ENCODE measurements at places on chromosomes 16 and 17.

GRCh38 chr16:17313085-17313611, 157.6 kb downstream of the XYLT1 start:
- DNase-seq = no peak

DNA sequence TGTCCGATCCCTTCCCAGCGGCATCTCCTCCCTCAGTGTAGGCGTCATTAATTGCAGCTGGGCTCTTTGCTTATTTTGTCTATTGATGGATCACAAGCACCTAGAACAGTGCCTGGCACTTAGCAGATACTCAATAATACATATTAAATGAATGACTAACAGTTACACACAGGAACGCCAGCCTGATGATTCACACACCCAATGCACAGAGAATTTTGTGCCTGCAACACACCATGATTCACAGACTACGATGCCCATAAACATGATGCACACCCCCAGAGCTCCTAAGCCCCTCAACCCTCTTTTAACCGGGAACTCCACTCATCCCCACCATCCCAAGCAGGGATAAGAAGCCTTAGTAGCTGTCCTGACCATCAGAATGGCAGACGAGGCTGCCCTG, 66.6 kb upstream of the TMEM97 start:
- no peak for DNase-seq

DNA sequence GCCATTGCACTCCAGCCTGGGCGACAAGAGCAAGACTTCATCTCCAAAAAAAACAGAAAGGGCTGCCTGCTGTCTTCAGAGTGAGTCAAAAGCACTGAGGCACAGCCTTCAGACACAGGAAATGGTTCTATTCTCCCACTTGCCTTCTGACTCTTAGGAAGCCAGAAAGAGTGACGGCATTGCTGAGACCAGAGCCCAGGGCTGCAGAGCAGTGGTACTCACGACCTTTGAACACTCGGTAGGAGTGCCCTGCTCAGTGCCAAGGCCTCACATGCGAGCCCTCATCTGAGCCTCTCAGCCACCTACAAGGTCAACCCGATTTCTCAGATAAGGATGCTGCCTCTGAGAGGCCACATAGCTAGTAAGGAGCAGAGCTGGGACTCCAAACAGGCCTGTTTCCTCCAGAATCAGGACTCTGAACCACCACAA, 3.5 kb upstream of the ITGAE start:
- no peak for DNase-seq

- DNase-seq = no peak
These were observed 17.5 kb upstream of the FBXO47 start for GRCh38 chr17:38984666-38985065.

DNA sequence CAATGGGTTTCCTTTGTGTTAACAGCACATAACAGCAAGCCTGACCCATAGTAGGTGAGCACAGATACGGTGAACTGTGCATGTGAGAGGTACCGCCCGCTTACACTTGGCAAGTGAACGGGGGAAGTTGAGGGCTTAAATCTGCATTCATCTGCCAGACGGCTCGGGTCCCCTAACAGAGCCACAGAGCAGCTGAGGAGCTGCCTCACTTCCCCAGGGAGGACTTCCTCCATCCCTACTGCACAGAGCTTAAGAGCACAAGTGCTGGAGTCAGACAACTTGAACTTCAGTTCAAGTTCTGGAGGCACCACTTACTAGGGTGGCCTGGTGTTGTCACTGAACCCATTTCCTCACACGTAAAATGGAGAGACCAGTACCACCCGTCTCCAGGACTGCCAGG, 13.4 kb downstream of the RAB5C start:
- DNase-seq = no peak

DNA sequence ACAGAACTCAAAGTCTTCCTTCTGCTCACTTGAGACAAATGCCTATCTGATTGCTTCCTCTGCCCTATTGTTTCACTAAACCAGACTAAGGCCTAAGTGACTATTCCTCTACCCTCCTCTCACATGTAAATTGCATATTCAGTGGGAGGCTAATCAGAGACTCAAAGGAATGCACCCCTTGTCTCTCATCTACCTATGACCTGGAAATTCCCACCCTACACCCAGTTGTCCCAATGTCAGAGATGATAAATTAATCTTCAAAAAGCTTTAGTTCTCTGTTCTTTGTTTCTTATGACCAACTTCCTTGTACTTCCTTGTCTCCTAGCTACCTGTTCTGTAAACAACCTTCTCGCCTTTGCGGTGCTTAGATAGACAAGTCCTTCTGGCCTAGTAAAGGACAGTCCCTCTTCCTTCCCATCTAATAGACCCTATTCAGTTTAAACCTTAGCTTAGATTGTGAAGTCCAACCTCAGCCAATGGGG, 76.0 kb downstream of the EMP2 start:
- no peak for DNase-seq

- no peak for DNase-seq
These were observed 8.1 kb downstream of the OR2C1 start for GRCh38 chr16:3363793-3364192.

DNA sequence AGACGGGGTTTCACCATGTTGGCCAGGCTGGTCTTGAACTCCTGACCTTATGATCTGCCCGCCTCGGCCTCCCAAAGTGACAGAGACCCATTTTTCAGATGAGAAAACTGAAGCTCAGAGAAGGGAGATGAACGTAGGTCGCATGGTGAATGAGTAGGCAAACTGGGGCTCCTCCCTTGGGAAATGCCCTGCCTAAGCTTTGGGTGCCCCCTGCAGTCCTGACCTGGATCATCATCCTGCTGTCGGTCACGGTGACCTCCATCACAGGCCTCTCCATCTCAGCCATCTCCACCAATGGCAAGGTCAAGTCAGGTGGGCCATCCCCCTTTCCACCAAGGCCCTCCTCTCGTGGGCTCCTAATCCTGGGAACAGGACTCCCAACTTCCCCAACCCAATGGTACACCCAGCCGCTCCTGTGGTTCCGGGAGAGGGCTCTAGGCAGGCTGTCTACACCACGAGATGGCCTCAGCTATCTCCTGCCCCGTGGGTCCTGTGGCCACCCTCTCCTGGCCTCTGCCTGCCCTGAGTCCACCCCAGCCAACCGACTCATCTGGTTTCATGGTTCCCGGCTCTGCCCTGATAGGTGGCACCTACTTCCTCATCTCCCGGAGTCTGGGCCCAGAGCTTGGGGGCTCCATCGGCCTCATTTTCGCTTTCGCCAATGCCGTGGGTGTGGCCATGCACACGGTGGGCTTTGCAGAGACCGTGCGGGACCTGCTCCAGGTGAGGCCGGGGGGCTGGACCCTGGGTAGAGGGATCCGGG, 4.7 kb downstream of the SLC12A3 start:
- DNase-seq = no peak

DNA sequence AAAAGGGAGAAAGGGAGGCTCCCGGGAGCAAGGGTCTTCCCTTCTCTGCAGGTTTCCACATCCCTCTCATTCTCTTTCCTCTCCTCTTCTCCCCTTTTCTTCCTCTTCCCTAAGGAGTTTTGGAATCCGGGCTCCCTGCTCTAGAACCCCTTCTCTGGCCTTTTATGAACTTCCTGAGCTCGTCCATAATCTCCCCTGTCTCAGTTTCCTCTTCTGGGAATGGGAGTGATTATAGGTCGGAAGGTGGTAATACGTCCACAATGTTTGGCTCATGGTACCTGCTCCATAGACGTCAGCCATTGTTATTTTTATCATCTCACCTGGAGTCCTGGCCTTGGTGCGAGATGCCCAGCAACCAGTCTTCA, 467 bp upstream of the EMP2 start:
- DNase-seq = no peak

DNA sequence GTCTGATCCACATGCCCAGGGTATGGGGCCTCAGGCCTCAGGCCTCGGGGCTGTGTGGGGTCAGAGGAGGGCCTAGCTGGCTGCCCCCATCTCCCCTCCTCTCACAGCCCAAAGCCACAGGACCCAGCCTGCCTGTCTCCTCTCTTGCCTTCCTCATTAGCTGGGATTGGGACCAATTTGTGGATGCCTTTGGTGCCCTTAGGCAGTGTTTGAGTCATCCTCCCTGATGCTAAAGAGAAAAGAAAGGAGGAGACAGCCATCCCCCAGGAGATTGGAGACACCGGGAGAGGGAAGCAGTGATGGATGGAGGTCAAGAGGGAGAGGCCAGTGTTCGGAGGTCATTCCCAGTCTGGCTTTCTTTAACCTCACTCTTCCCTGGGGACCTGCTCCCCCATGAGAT, 23.3 kb upstream of the NOG start:
- no peak for DNase-seq

DNA sequence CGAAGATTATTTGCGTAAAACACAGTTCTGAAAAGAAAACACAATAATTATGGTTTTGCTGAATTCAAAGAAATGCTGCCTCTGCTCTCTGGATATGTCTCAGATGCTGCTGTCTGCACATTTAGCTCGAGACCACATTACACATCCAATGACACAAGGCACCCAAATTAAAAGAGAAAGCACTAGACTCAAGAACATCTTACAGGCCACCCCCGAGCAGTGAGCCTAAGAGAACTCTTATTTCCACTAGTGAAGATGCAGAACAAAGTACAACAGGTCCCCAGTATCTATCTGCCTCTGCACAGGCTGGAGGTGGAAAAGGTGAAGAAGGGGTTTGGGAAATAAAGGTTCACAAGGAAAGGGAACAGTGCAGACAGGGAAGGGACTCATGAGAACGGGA, 33.5 kb downstream of the GRB2 start:
- no peak for DNase-seq

DNA sequence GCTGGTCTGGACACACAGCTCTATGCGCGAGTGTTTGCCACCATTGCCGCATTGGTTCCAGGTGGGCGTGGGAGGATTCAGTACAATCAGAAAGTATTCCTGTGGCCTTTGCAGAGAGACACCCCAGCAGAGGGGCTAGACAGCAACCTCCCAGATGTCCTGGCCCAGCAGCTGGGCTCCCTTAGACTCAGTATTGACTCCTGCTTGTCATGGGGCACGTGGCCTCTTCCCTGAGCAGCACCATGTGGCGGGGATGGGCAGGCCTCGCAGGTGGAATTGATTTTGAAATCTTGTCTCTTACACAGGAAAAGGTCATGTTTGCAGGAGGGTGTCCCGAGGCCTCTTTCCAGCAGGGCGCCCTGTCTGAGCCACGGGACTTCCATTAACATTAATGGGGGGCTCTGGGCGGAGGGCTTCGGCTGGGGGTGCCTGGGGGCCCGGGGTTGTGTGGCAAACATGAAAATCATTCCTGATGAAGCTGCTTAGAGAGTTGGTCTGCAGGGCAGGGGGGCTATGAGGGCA, 96.4 kb downstream of the C16orf78 start:
- DNase-seq = no peak

DNA sequence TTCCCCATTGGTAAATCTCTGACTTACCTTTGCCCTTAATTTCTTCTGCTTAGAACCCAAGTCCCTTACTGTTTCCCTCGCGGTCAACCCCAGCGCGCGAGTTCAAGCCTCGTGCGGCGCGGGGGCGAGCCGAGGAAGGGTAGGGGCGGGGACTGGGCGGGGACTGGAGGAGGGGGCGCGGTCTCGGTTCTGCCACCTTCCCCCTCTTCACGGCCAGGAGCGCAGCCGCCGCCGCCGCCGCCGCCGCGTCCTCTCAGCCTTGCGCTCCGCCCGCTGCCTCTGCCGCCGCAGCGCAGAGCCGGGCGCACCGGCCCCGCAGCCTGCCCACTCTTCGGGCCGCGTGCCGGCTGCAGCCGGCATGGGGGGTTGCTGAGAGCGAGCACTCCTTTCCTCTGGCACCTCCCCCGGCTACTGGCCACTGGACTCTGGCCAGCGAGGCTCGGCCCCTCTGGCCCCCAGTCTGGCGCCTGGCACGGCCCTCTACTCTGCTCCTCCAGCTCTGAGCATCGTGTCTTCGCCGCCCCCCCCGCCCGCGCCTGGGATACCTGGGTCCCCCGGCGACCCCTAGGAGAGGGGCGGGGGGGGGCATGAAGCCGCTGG, at the start of gene RAPGEFL1:
Gene RAPGEFL1, plus strand, starts transcription at position 196 of the 600 bp plus-strand sequence. Its CDS starts 392 bp downstream, at position 588.
- DNase-seq = peak; percentile 71

GRCh38 chr17:81140695-81141094, 24.6 kb upstream of the PVALEF start:
- DNase-seq = no peak

- no peak for DNase-seq
These were observed 112.6 kb upstream of the IRX5 start for GRCh38 chr16:54817940-54818574.

- no peak for DNase-seq
These were observed 234.5 kb downstream of the SEC14L1 start for GRCh38 chr17:77375108-77375916.

DNA sequence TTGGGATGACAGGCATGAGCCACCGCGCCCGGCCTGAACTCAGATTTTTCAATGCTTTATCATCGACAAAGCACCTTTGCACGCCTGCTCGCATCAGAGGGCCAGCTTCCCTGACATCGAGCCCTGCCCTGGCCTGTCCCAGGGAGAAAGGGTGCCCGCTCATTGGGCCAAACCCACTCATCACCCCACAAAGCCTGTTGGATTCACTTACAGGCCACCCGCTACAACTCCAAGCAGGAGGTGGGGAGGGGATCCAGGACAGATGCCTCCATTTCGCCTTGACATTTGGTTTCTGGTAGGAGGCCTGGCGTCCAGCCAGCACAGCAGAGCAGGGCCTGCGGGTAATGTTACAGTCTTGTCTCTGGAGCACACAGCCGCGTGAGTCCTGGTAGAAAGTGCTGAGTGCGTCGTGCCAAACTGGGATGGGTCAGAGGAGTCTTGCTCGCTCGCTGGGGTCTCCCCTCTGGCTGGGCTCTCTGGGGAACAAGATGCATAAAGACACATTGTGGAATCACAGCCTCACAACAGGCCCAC, 19.8 kb downstream of the SMTNL2 start:
- DNase-seq = no peak

- no peak for DNase-seq
These were observed 4.5 kb downstream of the HERPUD1 start for GRCh38 chr16:56936491-56936890.

GRCh38 chr17:78839762-78840529, 668 bp downstream of the USP36 start:
- peak; percentile 37 for DNase-seq

DNA sequence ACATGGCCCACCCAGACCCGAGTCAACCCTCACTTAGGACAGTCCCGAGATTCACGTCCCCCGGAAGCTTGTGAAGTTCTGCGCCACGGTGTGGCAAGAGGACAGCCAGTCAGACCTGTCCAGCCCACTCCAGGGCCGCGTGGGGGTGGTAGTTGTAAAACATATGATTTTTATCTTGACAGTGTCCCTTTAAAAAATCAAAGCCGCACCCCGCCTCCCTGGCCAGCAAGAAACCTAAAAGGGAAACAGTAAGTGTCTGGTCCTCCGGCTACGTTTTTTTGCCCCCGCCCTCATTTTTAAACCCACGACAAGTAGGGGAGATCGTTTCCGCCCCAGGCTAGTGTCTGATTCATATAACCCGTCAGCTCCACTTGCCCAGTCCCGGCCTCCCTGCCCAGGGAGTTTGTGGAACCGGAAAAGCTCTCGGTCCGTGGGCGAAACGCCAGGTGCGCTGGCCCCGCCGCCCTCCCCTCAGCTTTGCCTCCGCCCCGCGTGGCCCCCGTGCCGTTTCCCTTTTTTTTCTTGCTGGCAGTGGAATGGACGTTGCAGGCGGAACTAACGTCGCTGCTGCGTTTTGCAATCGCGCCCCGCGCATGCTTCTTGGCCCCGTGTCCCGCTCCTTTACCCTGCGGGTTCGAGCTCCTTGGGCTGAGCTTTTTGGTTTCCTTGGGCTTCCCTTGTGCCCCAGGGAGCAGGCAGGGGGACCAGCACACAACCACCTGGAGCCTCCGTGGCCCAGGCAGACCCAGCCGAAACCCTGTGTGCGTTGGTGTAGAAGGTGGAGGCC, 13.3 kb upstream of the NUDT16L1 start:
- no peak for DNase-seq

All from activated T-helper 1 cell treated with anti-CD3 and anti-CD28 coated beads, Interleukin-2, amount 50 U/mL, for 16 hours (primary cell).